ENCODE measurements at places on chromosomes 5 and 9.

- no peak for DNase-seq
Measured at GRCh38 chr5:72618708-72619107, 111.5 kb upstream of the ZNF366 start.

- DNase-seq: peak; percentile 95
Measured at GRCh38 chr9:109401169-109401989, 80.5 kb upstream of the EPB41L4B start.

DNA sequence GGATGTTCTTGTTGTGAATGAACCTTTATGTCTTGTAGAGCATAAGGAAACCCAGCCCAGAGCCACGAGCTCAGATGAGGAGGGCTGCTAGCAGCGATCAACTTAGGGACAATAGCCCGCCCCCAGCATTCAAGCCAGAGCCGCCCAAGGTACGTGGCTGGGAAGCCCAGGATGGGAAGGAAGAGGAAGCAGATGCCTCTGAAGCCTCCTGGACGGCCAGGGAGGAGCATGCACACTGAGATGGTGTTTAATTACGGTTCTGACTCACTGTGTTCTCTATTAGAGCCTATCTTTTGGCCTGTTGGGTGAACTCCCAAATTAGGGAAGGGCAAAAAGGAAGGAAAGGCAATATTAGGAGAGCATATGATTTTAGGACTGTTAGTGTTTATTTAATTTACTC lies 75.3 kb downstream of the TJP2 start:
- no peak for DNase-seq

- peak; percentile 93 for DNase-seq
Measured at GRCh38 chr9:130107234-130107861, 53.6 kb downstream of the GPR107 start.
